ENCODE measurements at places on chromosomes 7 and 10.

DNA sequence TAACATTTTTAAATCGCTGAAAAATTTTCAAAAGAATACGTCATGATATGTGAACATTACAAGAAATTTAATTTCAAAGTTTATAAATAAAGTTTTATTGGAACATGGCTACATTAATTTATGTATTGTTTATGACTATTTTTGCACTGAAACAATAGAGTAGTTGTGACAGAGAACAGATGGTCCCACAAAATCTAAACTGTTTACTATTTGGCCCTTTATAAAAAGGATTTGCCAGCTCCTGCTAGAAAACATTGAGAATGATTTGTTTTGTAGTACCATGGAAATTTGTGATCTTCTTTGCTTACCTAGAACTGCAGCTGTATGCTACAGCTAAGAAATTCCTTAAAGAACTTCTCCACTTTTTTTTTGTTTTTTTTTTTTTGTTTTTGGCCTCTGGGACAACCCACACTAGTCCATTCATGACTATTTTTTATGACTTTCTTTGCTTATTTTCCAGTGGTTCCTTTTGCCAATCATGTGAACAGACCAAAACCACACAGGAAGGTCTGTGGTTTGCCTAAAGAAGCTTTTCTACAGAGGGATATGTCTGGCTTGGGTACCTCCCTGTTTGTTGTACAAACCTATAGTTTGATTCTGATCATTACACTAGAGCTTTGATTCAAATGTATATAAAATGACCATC is 55.7 kb downstream of the ST7 start:
- DNase-seq: no peak

DNA sequence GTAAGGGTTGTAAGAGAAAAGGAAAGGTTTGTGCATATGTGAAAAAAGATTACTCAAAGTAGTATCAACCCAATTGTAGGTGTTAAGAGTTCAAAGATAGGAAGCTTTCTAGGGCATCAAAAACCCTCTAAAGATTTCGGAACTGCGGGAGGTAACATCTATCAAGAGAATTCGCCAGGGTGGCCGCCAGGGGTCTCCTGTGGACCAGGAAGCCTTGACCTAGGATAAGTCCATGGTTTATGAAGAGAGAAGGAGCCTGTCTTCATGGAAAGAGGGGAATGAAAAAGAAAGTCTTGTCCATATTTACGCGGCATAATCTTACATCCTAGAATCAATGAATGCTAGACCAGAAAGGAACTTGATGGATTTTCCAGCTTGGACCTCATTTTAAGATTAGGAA is 140.7 kb upstream of the CALCR start:
- DNase-seq: no peak

DNA sequence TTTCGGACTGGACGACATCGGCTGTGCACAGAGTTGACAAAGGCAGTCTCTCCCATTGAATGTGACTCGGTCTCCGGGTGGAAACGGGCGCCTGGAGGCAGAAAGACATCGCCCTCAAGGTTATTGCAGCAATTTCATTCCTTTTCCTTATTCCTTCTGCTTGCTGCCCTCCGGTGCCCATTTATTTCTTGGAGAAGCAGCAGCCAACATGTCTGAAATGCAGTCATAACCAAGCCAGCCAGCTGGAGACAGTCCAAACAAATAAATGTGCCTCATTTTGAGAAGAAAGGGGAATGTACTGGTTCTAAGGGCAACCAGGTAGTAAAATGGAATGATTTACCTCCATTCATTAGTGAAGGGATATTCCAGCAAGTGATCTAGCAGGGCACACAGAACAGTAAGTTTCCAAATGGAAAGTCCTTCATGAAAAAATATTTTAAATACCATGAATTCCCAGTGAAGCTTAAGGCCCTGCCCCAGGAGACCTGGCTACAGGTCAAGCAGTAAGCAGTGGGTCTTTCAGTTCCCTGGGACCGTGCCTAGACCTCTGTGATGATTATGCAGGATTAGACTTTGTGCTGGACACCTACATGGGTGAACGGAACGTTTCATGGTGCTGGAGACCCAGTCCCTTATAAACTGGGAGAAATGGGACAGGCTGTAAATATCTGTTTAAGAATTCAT is 86.6 kb downstream of the ABLIM1 start:
- DNase-seq: no peak

- DNase-seq: no peak
These were observed 33.7 kb downstream of the RBM28 start for GRCh38 chr7:128309976-128310375.

GRCh38 chr10:43204042-43204942 is 62.6 kb downstream of the RASGEF1A start:
- DNase-seq: no peak

GRCh38 chr7:2157473-2158279 is 75.1 kb downstream of the MAD1L1 start:
- DNase-seq: no peak

GRCh38 chr10:89478085-89478738 is 57.2 kb downstream of the SLC16A12 start:
- DNase-seq: no peak

- no peak for DNase-seq
These were observed 24.6 kb downstream of the NACAD start for GRCh38 chr7:45064047-45064725.

DNA sequence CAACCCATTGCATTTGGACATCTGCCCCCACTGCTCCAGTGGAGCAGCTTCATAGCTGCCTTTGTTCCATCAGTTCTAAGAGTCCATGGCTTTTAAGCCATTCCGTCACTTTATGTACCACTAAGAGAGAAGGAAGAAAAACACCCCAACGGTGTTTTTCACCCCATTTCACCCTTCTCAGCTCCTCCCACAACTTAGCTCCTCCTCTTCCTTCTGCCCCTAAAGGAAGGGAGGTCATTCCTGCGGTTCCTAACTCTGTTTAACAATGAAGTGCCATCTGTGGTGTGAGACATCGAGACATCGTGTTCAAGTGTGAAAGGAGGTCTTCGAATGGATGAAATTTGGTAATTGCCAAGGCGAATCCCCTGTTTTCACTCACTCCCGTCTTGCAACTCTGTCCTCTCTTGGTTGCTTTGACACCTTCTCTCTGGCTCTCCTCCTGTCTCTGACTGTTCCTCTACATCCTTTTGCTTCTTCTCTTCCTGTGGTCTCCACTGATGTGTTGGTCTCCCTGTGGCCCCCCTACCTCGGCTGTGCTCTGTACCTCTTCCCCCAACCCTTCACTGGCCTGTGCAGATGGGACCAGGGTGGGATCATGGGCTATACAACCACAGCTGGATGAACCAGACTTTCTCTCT is 23.0 kb downstream of the SMKR1 start:
- no peak for DNase-seq

- DNase-seq: no peak
These were observed 21.5 kb downstream of the GET4 start for GRCh38 chr7:897771-898376.

DNA sequence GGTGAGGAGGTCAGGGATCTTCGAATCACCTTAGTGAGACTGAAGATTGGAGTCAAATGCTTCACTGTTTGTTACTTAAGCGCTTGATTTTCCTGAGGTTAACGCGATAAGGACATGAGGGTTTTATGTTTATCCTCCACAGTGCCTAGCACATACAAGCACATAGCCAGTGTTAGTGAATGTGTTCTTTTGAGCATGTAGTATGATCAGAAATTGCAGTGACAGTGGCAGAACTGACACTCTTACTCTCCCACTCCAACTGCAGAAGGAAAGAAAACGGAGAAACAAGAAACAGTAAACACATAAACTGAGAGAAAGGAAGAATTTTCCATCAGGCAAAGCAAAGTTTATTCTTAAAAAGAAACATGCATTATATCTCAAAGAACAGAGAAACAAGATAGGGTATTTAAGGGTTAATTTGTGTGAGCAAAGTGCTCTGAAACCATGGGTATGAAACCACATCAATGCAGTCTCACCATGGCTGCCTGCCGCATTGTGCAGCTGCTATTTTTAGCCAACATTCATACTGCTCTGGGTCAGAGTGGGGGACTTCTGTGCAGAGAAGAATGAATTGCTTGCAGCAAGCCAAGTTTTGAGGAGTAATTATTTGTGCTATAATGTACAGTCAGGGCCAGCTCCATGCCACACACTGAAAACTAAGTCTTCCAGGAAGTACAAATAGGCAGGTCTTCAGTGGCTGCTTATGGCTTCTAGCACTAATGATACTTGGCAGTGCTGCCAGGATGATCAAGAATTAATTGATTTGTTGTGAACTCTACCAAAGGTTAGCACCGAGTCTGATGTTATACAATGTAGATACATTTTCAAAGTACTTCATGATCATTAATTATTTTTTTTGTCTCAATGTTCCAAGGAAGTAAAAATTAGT is 152.0 kb downstream of the MACC1 start:
- peak; percentile 22 for DNase-seq

- DNase-seq: no peak
These were observed 62.6 kb downstream of the CCNY start for GRCh38 chr10:35398908-35399307.

GRCh38 chr10:35208949-35209613 is 82.4 kb downstream of the CREM start:
- no peak for DNase-seq

DNA sequence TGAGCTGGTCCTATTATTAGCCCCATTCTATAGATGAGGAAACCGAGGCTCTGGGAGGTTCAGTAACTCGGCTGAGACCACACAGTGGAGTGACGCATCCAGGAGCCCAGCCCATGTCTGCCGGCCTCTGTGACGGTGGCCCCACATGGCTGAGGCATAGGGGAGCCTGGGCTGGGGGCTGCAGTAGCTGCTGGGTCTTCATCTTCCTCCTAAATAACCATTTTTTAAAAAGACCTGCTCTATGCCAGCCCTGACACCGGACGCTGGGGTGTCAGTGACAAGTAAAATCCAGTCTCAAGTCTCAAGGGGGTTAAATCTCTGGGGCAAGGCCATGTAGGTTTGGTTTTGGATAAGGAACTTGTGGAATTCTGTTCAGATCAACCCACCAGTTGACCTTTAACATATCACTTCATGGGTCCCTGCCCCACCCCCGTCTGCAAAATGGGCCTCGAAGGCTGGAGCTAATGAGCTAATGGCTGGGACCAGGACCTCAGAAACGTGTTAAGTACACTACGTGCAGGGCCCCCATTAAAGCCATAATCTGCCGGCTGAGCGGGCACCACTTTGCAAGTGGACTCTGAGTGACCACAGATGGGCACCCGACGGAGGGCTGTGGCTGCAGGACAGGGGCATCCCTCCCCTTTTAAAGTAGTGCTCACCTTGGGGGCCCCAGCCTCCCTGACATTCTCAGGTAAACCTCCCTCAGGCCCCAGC is 136.5 kb upstream of the UNC5B start:
- no peak for DNase-seq

- no peak for DNase-seq
These were observed 127.4 kb upstream of the AGR3 start for GRCh38 chr7:17009007-17009719.

DNA sequence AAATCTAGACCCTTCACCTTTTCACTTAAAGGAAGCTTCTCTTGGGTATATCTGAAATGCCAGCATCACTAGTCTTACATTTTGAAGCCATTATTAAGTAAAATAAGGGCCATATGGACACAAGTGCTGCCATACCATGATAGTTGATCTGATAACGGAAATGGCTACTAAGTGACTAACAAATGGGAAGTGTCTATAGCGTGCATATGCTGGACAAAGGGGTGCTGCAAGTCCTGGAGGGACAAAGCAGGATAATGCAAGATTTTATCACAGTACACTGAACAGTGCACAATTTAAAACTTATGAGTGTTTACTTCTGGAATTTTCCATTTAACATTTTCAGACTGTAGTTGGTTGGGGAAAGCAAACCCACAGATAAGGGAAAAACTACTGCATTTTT is 117.9 kb downstream of the ELMO1 start:
- no peak for DNase-seq

- DNase-seq: no peak
These were observed 82.5 kb downstream of the TMEM178B start for GRCh38 chr7:141156407-141156806.

Measured in GM18507 (cell line).